Activated naive CD4-positive, alpha-beta T cell treated with anti-CD3 and anti-CD28 coated beads, Interleukin-2, amount 50 U/mL, for 16 hours (primary cell): ENCODE measurements at places on chromosomes 6 and 20.

- DNase-seq, result no peak
These were observed 33.4 kb downstream of the CEBPB start for GRCh38 chr20:50224052-50224451.

- no peak for DNase-seq
These were observed 384.4 kb downstream of the BMP2 start for GRCh38 chr20:7151676-7152470.

DNA sequence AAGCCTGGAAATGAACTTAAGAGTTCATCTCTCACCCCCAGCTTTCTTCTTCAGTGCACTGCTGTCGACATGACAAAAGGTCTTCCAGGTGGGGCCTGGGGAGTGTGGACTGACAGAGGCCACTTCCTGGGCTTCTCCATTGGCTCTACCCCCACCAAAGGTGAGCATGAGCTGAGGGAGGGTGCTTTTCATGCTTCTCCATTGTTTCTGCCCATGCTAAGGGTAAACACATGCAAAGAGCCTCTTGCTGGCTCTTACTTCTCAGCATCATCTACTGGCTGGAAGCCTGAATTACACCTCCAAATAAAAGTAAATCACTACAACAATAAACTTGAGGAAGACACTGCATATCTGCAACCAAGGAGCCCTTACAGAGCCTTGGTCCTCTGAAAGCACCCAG, 227.2 kb downstream of the EPM2A start:
- DNase-seq, result no peak

GRCh38 chr6:107114926-107115694, at the start of gene BEND3:
BEND3 (minus strand) TSS chr6:107115515; CDS start chr6:107099285, 16,230 bp downstream.
- DNase-seq, result peak; percentile 53

GRCh38 chr6:101391772-101392585, 1.5 kb upstream of the GRIK2 start:
- no peak for DNase-seq

- no peak for DNase-seq
These were observed 48.9 kb downstream of the GGTLC1 start for GRCh38 chr20:23939641-23940040.

- no peak for DNase-seq
These were observed 520.4 kb downstream of the ADGRB3 start for GRCh38 chr6:69155467-69155866.

DNA sequence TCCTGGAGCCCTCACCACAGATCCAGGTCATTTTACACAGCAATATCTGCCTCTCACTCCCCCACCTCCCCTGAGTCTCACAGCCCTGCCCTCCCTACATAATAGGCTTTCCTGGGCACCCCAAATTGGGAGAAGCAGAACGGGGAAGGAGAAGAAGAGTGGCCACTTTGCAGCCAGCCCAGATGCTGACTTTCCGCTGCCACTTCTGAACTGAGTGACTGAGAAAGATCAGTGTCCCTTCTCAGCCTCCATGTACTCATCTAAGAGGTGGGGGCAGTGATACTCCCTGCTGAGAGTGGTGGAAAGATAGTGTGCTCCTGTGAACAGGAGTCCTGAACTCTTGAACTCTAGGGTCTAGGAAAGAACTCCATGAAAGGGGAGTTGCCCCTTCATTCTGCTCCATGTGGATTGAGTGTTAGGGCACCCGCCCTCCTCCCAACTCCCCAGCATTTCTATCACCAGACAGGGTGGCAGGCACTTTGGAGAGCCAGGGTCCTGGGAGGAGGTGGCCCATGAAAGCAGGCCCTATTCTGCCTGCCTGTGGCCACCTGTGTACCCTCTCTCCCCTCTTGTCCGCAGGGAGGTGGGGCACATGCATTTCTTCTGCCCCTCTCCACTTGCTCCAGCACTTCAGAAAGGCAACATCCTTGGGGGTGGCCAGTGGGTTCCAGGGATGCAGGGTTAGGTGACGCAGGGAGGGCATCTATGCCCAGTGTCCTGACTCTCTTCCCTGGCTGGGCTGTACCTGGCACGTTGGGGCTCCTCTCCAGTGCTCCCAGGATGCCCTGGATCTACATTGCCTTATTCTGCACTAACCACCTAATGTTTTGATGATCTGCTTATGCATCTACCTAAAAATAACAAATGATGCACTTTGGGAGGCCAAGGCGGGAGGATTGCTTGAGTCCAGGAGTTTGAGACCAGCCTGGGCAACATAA, 38.3 kb upstream of the MRPS18A start:
- no peak for DNase-seq

DNA sequence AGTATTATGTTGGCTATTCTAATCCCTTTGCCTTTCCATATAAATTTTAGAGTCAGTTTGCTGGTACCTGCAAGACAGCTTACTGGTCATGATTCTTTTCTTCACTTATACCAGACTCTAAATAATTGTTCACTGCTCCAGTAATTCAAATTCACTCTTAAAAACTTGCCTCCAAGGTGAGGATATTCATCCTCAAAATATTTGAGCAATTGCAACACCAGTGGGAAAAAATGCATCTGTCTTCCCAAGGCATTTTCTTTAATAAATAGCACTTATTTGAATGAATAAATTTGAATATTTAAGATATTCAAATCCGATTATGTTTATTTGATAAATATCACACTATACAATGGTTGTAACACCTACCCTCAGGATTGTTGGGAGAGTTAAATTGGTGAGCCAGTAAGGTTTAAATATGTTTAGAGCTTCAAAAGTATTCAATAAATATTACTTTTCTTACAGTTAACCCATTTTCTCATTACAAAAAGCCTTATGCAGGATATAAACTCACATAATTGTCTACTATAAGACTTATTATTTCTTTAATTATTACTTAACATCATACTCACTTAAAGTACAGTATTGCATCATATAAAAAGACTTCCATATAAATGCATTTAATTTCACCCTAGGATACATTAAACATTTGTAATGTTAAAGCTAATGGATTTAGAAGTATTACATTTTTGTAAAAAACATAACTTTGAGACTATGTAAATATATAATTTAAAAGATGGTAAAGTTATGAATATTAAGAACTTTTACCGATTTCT, 285.6 kb downstream of the SAMD5 start:
- DNase-seq, result no peak

DNA sequence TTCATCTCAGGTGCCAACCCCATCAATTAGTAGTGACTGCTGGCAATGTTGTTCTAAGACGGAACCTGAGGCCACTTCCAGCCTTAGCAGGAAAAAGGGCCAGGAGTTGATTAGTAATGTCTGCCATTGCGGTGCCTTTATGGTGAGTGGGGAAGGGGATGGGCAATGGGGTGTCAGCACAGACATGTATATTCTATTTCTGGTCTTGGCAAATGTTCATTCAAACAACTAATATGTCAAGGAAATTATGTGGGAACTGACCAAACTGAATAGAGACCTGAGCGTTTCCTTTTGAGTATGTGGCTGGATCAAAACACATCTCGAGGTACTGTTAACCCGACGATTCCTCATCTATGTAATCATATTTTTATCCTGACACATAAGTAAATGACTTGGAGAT, 34.6 kb upstream of the BMP2 start:
- no peak for DNase-seq

DNA sequence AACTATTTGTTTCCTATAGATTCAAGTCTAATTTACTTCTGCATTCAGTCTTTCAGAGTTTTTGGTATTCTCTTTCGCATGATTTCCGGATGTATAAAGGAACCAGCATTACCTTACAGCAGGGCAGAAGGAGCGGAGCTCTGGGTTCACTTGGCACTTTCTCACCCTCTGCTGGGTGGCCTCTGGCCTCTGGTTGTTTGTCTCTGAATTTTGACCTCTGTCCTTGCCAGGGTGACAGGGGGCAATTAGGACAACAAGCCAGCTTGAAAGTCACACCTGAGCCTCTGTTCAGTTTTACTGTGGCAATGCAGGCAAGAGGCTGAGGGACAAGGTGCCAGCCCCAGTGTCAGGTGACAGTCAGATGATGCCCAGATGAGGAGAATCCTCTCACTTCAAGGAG, 69.4 kb upstream of the KIF25 start:
- no peak for DNase-seq

- no peak for DNase-seq
These were observed 693 bp upstream of the SLC29A1 start for GRCh38 chr6:44222486-44223318.

DNA sequence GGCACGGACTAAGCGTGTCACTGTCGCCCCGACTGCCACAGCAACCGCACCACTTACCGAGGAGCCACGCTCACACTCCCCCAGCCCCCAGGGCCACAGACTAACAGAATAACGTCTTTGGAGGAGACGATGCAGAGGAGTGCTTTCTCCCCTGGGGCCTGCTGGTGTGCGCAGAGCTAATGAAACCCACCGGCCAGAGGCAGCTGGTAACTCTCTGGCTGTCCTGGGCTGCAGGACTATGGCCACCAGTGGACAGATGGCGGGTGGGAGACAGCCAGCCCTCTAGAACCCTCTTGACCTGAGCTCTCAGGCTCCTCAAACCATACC, 228.0 kb downstream of the DLL1 start:
- DNase-seq, result no peak

DNA sequence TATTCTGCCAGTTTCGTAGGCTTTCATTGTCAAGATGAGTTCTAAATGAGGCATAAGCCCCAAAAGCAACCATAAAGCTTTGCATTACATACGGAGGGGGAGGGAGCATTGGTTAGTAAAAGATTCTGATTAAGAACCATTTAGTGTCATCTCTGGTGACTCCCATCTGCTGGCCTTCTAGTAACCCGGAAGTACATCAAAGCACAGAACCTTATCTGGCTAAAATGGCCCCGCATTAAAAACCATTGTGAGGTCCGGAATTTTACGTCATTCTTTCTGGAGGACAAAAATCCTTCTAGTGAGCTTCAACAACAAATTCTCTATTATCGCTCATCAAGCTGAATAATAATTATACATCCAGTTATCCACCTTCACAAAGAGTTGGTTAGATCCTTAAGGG, 37.8 kb downstream of the METTL24 start:
- no peak for DNase-seq

- DNase-seq, result no peak
These were observed 736.6 kb downstream of the DHX35 start for GRCh38 chr20:39698752-39699151.

GRCh38 chr6:139134817-139135577, at the start of gene HECA:
HECA (plus strand) TSS chr6:139135080; CDS start chr6:139135397, 317 bp downstream.
- DNase-seq, result peak; percentile 100

GRCh38 chr20:48758206-48758820, 69.5 kb downstream of the PREX1 start:
- no peak for DNase-seq

- DNase-seq, result no peak
These were observed 90.3 kb downstream of the SLC24A3 start for GRCh38 chr20:19302714-19303113.

DNA sequence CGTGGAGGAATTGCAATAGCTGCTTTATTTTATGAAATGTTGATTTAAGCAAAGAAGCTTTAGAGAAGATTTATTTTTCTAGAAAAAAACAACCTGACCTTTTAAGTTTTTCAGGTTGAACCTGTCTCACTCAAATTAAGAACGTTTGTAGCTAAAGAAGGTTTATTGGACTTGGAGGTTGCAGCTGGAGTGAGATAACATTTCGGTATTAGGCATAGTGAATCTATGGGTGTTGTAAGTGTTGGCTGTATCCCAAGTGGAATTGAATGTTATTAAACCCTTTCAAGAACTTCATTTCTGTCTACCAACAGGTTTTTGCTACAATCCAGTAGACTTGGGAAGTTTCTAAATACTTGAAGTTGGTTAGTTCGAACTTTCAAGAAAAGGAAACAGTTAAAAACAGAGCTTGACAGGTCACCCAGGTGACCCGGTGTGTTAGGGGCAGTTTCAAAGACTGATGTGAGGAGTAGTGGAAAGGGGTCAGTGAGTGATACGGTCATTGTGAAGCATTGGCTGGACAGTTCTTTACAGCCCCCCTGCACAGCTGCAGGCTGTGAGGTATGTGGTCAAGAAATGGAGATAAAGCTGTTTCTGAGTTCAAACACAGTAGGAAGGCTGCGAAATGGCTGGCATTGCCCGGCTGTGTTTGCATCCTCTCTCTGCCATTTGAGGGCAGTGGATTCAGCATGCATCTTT, 2.4 kb upstream of the TBCC start:
- no peak for DNase-seq

DNA sequence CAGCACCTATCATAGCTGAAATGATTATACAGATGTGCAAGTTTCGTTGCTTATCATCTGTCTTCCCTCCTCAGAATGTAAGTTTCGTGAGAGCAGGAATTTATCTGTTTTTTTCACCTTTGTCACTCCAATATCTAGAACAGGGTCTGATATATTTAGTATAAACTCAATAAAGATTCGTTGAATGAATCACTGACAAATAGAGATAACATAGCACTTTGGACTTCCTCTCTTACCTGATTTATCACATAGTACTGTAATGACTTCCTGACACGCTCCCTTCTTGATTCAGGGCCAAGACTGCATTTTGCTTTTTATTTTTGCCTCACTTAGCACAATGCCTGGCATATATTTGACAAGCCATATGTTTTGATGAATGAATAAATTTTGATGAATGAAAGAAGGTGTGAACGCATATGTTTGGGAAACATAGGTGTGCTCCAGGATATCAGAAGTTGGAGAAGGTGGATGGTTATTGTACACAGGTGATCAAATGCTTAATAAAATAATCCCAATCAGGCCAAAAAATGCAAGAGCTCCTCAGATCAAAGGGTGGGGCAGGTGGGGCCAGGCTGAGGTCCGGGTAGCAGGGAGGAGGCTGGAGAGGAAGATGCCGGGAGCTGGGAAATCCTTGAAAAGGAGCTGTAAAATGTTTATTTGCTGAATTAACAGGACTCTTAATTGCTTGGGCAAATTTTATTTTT, 33.0 kb downstream of the PIM1 start:
- DNase-seq, result no peak

DNA sequence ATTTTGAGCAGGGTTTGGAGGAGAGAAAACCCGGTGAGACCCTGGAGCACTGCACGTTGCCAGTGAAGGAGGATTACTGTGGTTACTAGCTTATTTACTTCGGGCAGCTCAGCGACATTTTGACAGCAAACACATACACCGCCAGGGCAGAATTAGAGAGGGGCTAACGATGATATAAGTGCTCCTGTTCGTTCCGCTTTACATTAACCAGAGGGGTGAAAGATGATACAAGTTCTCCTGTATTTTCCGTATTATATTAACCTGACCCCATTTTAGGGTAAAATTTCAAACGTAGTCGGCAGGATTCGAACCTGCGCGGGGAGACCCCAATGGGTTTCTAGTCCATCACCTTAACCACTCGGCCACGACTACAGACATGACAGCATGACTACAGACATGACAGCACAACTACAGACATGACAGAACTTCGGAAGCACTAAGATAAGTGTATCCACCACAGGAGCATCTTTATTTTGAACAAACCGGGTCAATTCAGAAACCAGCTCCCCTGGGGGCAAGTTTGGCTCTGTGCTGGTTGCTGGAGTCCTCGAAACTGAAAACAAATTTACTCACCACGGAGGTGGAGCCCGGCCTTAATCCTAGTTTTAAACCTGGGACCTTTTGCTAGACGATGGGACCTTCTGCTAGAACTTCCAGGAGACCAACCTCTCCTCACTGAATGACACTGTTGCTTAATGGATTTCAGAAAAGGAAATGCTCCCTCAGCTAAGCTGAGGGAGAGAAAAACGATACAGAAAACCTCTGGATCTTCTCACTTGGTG, 80.4 kb upstream of the ZNF184 start:
- no peak for DNase-seq
